Endodermal cell (in vitro differentiated cells): ENCODE measurements at places on chromosomes 16 and 17. TPM values are rescaled to one million over a fixed set of nuclear protein-coding genes. Genes with fewer than 3 reads are reported as not detected.

TBC1D3D gene
- 0.79 and 1.2 TPM in 2 replicates for total RNA-seq

- H3K27me3 ChIP-seq: no peaks in the 10 kb centered on the region
- H3K27ac ChIP-seq: no peak overlapping the region
- no peaks in the 10 kb centered on the region for H3K36me3 ChIP-seq
Measured at GRCh38 chr16:12229759-12230594, 253.4 kb downstream of the SNX29 start.

DNA sequence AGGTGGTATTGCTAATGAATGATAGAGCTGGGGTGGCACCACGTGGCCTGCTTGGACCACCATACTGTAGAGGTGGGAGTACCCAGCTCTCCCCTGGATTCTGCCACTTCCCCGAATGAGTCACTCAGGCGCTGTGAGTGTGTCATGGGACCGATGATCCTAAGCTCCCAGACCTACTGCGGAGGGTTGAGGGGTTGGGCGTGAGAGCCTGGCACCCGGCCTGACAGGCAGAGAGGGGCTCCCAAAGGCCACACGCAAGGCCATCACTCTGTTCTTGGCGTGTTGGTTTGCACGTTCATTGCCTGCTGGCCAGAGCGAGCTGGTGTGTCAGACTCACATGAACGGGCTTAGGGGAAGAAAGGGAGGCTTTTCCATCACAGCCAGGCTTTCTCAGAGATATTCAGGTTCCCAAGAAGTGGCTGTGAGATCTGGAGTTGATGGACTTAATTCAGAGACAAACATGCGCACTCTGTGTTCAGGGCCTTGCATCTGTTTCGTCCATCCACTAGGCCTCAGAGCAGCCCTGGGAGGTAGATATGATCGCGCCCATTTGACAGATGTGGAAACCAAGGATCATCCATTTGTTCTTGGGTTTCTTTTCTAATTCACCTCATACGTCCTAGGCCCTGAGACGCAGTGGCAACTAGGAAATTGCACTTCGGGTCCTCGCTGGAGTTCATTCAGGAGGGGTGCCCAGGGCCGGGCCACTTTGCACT, 41.4 kb downstream of the CMIP start:
- H3K27me3 ChIP-seq: no peaks in the 10 kb centered on the region
- DNase-seq: no peak
- no peaks in the 10 kb centered on the region for H3K4me1 ChIP-seq
- H3K27ac ChIP-seq: no peak overlapping the region
- no peak overlapping the region for H3K4me3 ChIP-seq

- no peaks in the 10 kb centered on the region for H3K27me3 ChIP-seq
- no peak for DNase-seq
- H3K4me1 ChIP-seq: no peaks in the 10 kb centered on the region
- no peak overlapping the region for H3K4me3 ChIP-seq
- no peaks in the 10 kb centered on the region for H3K36me3 ChIP-seq
Measured at GRCh38 chr16:23318639-23319038, 16.5 kb downstream of the SCNN1B start.

CA7 gene
- not detected in 2 replicates for total RNA-seq
